ENCODE measurements at places on chromosomes 5 and 9.

- DNase-seq = no peak
These were observed 206.9 kb downstream of the CAVIN4 start for GRCh38 chr9:100784755-100785154.

- no peak for DNase-seq
These were observed 13.9 kb downstream of the QSOX2 start for GRCh38 chr9:136231478-136232297.

DNA sequence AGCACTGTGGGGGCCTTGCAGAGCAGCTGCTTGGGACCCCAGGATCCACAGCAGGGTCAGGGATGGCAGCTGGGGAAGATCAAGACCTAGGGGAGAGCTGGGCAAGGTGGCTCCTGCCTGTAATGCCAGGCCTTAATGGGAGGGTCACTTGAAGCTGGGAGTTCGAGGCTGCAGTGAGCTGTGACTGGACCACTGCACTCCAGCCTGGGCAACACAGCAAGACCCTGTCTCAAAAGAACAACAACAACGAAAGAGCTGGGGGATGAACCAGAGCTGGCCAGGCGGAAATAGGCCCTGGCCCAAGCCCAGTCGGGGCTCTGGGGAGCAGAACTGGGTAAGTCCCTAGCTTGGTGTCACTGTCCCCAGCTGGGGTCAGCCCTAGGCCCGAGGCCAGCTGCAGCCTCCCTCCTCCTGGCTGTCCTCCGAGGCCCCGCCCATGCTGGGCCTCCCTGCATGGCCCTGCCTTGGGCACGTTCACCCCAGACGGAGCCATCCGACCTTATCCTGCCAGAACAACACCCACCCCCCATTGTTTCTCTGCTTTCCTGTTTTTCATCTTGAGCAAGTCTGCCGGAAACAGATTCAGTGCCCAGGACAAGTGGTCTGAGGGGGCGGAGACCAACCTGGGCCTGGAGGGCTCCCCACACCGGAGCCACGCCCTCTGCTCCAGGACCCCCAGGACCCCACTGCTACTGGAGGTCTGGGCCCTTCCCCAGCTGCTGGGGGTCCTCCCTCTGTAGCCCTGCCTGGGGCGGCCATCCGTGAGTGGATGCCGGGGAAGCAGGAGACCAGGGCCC lies 1.9 kb downstream of the DIPK1B start:
- DNase-seq = no peak

DNA sequence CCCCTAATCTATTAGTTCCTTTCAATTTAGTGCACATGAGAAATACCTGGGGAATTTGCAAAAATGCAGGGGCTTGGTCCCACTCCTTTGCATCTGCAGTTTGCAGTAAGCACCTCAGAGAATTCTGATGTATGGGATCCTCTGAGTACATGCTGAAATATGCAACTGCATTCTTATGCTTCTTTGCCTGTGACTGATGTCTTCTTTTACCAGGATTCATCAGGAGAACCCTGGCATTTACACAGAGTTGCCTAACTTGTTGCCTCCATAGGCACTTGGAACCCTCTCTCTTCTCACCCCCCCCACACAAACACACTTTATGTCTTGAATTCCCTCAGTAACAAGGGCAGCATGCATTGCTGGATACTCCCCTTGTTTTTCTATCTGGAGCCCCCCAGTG lies 173.1 kb downstream of the KDM4C start:
- DNase-seq = peak; percentile 87

GRCh38 chr5:97388794-97389193 lies 205.7 kb upstream of the RIOK2 start:
- DNase-seq = peak; percentile 8

DNA sequence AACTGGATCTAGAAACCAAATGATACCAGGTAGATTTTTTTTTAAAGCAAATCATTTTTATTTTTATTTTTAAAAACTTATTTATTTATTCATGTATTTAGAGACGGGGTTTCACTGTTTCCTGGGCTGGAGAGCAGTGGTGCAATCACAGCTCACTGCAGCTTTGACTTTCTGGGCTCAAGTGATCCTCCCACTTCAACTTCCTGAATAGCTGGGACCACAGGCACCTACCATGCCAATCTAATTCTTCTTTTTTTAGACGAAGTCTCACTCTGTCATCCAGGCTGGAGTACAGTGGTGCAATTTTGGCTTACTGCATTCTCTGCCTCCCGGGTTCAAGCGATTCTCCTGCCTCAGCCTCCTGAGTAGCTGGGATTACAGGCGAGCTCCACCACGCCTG lies 41.3 kb upstream of the CDK20 start:
- DNase-seq = no peak

GRCh38 chr5:151686674-151687407 lies at the start of gene SPARC:
SPARC (minus strand) TSS chr5:151686915; CDS start chr5:151676188, 10,727 bp downstream.
- DNase-seq = peak; percentile 96

GRCh38 chr9:70987986-70988385 lies 133.4 kb downstream of the TRPM3 start:
- peak; percentile 78 for DNase-seq

GRCh38 chr9:127637322-127637847 lies 25.3 kb downstream of the STXBP1 start:
- peak; percentile 92 for DNase-seq

GRCh38 chr5:14492331-14492964 lies 89.1 kb upstream of the OTULINL start:
- DNase-seq = no peak

- DNase-seq = no peak
These were observed 8.0 kb upstream of the ZNF366 start for GRCh38 chr5:72515211-72515610.

DNA sequence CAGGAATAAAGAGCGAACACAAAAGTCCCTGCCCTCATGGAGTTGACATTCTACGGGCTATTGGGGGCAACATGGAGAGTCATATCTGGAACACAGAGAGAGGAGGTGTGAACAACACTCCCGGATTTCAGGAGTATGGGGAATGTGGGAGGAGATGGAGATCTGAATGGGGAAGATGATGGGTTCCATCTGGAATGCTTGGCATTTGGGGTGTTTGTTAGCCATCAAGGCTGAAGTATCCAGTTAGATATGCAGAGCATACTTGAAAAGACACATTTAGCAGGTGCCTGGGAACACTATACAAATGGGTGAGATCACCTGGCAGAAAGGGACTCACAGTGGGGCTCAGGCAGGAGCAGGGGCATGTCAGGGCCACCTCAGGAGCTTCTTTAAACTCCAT lies 61.1 kb downstream of the EGFLAM start:
- no peak for DNase-seq

GRCh38 chr9:27086818-27087680 lies 22.0 kb upstream of the TEK start:
- DNase-seq = peak; percentile 87

DNA sequence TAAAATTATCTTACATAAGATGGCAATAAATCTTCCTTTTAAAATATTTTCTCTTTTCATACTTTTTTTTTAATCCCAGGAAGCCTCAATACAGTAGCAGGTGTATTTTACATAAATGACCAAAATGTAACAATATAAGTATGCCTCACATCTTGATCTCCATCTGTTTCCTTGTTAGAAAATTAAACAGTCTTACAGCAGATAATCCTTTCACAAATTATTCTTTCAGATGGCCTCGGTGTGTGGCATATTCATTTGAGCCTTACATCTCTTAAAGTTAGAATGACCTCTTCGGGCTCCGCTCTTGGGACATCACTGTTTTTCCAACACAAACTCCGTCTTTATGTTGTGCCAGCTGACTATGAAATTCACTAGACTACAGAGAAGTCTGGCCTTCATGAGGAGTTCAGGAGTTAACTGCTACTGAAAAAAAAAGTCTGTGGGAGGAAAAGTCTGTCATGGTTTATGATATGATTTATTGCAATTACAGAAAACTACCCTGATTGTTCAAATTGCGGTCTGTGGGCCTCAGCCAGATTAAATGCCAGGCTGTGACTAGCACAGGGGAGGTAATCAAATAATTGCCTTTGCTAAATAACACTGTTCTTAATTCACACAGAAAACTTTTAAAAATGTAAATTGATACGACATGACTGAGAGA lies 292.9 kb upstream of the PUM3 start:
- no peak for DNase-seq

- DNase-seq = no peak
These were observed 135.1 kb downstream of the ADAMTS16 start for GRCh38 chr5:5275211-5275610.

- DNase-seq = no peak
These were observed at the start of gene PCDHB12 for GRCh38 chr5:141208478-141208877. PCDHB12 (plus strand) TSS chr5:141208719; CDS start chr5:141208908, 189 bp downstream.

GRCh38 chr5:116848954-116849581 lies 274.4 kb upstream of the SEMA6A start:
- peak; percentile 1 for DNase-seq

- DNase-seq = no peak
These were observed 40.1 kb upstream of the UBAC1 start for GRCh38 chr9:136001231-136001630.

DNA sequence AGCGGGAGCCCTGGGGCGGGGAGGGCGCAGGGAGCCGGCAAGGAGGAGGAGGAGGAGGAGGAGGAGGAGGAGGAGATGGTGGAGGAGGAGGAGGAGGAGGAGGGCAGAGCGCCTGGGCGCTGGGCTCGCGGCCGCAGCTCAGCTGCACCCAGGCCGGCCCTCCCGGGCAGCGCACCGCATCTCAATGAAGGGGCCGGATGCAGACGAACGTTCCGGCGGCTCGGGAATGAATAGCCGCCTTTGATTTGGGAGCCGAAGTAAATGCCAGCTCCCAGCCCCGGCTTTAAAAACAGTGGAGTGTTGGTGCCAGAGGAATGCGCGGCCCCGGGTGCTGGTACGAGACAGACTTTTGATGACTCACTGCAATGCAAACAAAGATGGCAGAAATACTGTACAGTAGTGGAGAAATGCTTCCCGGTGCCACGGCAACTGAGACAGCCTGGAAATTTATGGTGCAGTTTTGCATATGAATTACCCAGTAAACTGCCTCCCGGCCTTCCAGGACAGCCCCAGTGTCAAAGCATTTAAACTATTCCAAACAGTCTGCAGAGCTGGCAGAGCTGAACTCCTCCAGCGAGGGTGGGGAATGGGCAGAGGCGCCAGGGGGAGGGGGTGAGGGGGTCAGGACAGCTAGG lies 43.1 kb downstream of the NACC2 start:
- DNase-seq = peak; percentile 88

- peak; percentile 10 for DNase-seq
These were observed 36.7 kb upstream of the SLC36A2 start for GRCh38 chr5:151384106-151384505.

DNA sequence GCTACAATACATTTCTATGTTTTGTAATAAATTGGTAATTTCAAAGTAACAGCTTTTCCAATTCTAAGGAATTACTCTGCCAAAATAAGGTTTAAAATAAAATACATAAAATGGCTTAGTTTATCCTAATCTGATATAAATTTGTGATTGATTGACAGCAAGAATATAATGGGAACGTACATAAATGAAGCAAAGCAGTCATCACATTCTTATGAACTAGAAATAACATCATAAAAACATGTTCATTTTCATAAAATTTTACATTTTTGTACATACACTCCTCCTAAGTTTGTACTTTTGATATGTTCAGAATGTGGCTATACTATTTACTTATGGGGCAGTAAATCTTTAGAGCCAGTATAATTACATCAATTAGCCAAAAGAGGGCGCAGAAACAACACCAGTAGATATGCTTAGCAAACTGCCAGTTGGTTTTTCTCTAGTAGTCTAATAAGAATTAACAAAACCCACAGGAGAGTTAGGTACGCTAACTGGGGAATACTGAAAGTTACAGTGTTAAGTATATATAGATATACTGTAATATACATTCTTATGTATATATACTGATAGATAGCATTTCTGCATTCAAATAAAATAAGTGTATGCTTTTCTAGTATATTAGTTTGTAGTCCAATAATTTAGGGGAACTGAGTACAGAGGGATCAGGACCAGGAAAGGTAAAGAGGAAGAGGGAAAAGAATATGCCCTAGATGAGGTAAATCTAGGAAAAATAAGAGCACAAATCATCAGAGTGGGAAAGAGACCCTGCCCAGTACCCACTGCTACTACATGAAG lies 76.8 kb downstream of the ZDHHC21 start:
- peak; percentile 69 for DNase-seq

DNA sequence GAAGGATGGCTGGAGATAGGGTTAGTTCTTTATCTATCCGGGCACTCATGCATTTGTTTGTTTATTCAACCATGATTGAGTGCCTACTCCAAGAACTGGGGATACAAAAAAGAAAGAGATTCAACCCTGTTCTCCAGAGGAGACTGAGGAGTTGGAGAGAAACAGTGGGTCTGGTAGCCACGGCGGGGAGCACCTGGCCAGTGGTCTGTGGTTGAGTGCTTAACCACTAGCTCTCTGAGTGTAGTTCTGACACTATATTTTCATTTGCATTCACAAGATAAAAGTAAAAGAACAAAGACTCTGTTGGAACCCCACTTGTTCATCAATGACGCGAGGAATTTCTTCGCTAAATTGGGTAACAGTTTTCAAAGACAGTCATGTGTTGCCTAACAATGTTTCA lies 295.5 kb upstream of the MSX2 start:
- DNase-seq = no peak

DNA sequence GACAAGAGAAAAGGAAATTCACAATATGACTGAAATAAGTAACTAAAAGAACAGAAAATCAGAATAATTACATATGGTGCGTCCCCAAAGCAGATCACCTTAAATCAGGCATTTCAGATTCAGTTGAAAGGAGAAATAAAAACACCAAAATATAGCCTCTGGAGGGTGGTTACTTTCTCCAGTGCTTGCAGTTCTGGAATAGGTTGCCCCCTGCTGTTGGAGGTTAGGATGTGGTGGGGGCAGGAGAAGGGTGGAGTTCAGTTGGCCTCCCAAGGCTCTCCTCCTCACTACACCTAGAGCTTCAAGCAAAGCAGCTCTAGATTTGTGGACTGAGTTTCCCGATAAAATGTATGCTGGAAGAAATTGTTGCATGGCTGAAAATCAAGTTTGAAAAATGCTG lies 338.2 kb upstream of the TLE4 start:
- DNase-seq = peak; percentile 75

DNA sequence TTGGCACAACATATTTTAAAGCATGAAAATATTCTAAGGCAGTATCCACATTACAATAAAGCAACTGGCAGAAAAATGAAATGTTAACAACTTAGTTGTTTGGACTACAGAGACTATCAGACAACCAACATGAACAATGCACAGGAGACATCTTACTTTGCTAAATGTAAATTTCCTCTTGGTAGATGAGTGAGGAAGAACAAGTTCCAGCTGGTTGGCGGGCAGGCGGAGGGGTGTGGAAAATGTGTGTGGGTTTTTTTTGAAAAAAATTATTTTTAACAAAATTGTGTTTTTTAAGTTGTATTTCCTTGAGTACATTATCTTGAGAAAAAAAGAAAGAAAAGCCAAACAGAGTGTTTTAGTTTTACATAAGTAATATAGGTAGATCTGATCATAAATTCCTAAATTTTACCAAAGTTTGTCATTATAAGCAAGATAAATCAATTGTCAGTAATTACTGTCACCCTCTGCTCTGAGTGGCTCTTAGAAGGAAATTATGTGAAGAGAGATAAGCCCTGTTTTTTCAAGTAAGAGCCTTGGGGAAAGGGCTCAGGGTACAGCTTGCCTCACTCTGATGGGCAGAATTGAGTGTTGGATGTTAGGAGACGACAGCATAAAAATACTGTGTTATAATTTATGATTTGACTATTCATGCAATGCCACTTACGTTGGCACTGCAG lies 42.5 kb downstream of the TMEM167A start:
- DNase-seq = no peak
